ENCODE measurements at places on chromosomes 13 and 19. TPM values are rescaled to one million over a fixed set of nuclear protein-coding genes. Genes with fewer than 3 reads are reported as not detected.

GRCh38 chr13:46536341-46536740, 16.6 kb upstream of the LRCH1 start:
- DNase-seq, result no peak

- no peak for DNase-seq
These were observed 428.4 kb downstream of the EFNB2 start for GRCh38 chr13:106107061-106107460.

DNA sequence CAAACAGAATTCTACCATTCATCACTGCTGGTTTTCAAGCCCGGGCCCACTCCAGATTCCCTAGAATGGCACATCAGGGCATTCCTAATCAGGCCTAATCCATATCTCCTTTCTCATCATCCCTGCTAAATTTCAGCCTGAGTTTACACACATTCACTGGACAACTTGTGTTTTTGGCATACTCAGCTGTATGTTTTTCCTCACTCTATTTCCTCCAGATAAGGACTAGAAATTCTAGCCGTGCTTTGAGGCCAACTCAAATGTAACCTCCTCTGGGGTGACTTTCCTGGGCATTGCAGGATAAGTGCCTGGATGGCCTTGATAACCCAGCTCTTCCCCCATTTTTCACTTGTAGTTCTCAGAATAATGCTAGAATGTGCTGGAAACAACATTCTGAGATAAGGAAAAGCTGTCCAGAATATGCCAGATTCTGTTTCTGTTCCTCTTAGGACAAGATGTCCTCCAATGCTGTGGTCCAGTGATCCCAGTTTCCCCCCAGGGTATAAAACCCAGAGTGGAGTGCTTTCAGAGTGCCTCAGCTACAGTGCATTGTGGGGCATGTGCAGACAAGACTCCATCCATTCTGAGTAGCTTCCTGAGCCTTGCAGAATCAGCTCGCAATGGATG, 66.9 kb upstream of the CLDN10 start:
- DNase-seq, result peak; percentile 59

DNA sequence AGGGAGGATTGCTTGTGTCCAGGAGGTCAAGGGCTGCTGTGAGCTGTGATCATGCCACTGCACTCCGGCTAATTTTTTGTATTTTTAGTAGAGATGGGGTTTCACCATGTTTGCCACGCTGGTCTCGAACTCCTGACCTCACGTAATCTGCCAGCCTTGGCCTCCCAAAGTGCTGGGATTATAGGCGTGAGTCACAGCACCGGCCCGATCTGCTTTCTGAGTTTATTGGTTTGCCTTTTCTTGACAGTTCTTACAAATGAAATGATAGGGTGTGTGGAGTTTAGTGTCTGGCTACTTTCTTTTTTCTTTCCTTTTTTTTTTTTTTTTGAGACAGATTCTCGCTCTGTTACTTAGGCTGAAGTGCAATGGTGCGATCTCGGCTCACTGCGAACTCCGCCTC, 848 bp downstream of the C19orf44 start:
- DNase-seq, result no peak

DNA sequence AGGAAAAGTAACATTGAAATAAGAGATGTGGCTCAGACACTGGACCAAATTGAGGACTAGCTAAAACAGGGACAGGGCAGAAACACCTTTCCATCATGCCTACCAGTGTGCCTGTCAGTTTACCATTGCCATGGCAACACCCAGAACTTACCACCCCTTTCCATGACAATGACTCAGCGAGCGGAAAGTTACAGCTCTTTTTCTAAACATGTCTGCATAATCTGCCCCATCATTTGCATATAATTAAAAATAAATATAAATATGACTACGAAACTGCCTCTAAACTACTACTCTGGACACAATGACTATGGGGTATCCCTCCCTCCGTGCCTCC, 96.0 kb downstream of the UBL3 start:
- peak; percentile 45 for DNase-seq

- no peak for DNase-seq
These were observed 167.4 kb downstream of the NALCN start for GRCh38 chr13:101248739-101249514.

- no peak for DNase-seq
These were observed 73.9 kb upstream of the GPR183 start for GRCh38 chr13:99380921-99381645.

DNA sequence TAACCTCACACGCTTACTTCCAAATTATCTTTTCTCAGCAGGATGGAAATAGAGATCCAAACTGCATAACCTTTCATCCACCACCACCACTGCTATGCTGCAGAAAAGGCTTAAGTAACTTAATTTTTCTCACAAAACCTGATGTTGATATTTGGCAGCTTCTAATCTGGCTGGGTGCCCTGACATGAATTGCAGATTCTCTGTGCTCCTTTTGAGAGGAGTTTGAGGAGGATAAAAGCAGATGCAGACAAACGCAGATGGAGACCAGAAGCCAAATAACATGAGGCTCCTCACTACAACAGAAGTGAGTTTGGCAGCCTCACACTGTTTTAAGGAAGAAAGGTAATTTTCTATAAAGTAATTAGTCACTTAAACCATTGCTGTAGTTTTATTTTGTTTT, 646.2 kb upstream of the ATXN8OS start:
- DNase-seq, result no peak

GRCh38 chr19:18780631-18781030, 10.5 kb downstream of the COMP start:
- DNase-seq, result no peak

DNA sequence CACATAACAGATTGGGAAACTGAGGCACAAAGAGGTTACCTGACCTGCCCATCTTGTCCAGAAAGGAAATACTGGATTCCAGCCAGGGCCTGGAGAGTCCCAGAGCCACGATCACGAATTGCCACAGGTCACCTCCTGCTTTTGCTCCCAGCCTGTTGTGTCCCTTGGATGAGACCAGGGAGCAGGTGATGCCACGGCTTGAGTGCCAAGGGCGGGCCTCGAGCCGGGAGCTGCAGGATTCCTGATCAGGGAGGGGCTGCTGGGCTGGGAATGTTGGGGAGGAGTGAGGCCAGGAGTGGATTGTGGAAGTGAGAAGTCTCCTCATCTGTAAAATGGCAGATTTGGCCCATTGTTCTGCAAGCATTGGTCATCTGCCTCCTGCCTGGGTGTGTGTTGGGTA, 29.4 kb downstream of the DNM2 start:
- no peak for DNase-seq

DNA sequence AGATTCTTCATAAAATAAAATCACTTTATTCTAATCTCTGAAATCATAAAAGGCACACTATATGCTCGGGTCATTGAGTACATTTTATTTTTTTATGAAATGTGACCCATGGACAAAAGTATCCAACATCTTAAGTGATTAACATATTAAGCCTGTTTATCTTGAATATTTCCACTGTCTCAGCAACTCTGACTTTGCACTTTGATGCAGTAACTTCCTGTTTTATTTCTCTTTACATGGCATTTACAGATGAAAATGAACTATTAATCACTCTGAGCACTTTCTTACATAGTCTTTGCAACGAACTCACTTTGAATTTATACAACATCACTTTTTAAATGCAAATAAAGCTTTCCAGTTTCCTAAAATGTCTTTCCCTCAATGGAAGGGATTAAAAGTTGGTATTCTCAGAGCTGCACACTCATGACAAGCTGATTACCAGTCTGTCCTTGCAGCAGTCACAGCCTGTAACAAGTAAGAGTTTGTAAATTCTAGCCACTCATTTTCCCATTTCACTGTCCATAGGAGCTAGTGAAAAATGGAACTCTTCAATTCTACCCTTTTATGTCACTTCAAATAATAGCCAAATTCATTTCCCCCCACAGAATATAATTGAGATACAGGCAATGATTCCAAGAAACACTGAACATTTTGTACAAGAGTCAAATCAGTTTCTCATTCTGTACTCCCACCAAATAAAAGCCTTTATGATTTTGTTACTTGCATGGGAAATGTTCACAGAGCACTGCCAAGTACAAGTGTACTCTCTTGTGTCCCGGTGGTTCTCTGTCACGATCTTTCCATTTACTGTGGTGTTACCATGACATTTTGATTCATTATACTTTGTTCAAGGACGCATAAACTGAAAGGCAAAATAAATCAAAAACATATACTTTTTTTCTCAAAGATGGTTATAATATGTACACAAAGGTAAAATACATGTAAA, 1968.9 kb downstream of the PCDH9 start:
- no peak for DNase-seq

DNA sequence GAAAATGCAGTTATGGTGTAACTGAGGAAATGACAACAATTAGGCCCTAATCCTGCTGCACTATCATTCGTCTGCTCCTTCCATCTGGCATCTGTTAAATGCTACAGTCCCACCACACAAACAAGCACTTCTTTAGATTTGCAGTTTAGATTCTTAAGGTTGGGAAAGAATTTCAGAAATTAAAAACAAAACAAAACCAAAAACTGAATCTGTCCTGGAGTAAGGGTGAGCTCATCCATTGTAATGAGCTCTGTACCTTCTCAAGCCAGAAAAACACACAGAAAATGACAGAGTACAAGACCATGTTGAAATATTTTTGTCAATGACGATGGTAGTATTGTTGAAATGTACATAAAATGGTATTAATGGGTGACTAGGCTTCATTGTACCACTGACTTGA, 28.3 kb downstream of the SMAD9 start:
- no peak for DNase-seq

DNA sequence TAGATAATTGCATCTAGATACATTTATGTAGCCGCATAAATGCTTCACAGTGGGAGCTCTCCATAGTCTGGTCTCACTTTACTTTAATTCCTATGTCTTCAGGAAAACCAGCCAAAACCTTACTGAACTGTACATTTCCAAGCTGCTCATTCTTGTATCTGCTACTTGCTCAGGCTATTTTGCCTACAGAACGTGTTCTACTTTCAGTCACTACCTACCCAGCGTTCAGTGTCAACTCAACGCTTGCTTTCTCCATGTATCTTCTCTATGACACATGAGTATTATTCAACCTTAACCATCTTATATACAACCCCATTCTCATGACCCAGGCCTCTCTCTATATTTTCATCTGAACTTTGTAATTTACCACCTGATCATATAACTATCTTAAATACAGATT, 101.9 kb downstream of the KLF12 start:
- DNase-seq, result no peak

GRCh38 chr13:99265821-99266426, 7.7 kb upstream of the GPR18 start:
- DNase-seq, result peak; percentile 82

DNA sequence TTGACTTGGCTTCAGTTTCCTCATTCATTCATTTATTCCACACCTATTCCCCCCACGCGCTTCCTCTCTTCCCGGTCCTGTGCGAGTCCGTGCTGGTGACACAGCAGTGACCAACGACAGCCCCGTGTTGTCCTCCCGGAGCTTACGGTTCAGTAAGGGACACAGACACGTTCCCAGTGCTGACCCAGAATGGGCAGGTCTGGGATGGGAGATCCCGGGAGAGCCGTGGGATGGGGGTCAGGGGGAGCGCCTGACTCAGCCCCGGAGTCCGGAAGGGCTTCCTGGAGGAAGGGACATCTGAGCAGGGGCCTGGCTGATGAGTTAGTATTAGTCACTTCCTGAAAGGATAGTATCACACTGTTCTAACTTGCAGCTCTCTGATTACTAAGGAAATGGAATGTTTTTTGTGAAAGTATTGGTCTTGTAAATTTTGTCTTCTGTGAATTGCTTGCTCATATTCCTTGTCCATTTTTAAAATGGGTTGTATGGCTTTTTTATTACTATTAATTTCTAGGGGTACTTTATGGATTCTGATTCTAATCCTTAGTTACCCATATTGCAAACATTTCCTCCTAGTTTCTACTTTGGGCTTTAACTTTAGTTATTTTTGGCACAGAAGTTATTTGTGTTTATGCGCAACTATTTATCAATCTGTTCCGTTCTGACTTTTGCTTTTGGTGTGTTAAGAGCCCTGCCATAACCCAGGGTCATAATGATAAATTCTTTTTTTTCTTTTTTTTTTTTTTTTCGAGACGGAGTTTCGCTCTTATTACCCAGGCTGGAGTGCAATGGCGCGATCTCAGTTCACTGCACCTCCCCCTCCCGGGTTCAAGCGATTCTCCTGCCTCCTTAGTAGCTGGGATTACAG, 708 bp upstream of the ERCC1 start:
- peak; percentile 97 for DNase-seq

DNA sequence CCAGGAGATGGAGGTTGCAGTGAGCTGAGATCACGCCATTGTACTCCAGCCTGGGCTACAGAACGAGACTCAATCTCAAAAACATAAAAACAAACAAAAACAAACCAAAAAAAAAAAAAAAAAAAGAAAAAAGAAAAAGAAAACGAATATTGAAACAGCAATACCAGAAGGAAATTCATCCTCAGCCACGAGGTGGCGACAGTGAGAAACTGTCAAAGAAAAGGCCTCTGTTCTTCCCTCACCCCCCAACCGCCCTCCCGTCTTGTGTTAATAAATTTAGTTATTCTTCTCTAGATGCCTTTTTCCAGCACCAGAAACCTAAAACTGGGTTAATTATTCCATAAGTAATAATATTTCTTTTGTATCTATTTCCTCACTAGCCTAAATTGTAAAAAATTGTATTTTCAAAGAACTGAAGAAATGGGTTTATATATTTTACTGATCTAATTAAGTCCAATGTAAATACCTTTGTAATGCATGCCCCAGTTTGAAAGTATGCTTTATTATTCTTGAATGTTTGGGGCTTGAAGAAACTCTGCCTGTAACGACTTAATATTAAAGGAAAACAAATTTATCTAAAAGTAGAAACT, 38.6 kb downstream of the LIG4 start:
- peak; percentile 59 for DNase-seq

DNA sequence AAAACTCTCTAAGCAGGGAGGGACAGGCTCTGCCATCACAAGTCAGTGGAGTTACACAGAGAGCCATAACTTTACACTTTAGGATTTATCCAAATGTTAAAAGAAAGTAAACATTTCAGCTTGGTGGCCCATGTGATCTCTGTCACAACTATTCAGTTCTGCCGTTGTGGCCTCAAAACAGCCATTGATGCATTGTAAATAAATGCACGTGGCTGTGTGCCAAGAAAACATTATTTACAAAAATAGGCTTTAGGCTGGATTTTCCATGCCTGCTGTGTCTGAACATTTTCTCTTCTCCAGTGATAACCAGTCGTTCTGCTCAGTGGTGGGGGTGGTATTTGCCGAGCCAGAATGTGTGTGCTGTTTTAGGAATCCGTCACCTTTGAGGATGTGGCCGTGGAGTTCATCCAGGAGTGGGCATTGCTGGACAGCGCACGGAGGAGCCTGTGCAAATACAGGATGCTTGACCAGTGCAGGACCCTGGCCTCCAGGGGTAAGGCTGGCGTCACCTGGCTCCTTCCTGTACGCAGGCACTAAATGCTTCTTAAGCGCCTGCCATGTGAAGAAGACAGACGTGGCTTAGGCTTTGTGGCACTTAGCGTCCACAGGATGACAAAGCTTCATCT, 4.9 kb downstream of the ZNF333 start:
- no peak for DNase-seq

- no peak for DNase-seq
These were observed 4.0 kb downstream of the GTPBP3 start for GRCh38 chr19:17341386-17341785.

The PGLYRP1 gene
- total RNA-seq, result not detected

The SPRED3 gene
- total RNA-seq, result 0.51 TPM

The STX10 gene
- 84.6 TPM for total RNA-seq

The RASGRP4 gene
- total RNA-seq, result not detected

The SBSN gene
- not detected for total RNA-seq

The ACP7 gene
- total RNA-seq, result 0.19 TPM

The SYT5 gene
- not detected for total RNA-seq

The SHISA2 gene
- 1.1 TPM for total RNA-seq

All from dermis blood vessel endothelial cell (primary cell).